ENCODE measurements at places on chromosomes 5 and 9.

DNA sequence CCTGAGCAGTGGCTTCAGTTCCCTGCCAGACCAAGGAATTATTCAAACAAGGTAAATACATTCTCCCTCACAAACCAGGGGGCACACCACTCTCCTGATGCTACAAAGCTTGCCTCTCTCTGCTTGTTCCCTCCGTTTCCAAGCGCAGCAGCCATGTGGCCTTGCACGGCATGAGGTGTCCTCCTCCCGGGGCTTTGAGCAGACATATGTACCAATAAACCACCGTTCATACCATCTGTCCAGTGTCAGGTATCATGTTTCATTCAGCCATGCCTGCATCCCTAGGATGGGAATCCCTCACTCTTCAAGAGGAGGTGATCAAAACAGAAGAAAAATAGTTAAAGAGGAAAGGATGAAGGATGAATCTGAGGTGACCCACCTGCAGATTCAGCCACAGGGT, 282.7 kb downstream of the ENC1 start:
- DNase-seq: no peak

DNA sequence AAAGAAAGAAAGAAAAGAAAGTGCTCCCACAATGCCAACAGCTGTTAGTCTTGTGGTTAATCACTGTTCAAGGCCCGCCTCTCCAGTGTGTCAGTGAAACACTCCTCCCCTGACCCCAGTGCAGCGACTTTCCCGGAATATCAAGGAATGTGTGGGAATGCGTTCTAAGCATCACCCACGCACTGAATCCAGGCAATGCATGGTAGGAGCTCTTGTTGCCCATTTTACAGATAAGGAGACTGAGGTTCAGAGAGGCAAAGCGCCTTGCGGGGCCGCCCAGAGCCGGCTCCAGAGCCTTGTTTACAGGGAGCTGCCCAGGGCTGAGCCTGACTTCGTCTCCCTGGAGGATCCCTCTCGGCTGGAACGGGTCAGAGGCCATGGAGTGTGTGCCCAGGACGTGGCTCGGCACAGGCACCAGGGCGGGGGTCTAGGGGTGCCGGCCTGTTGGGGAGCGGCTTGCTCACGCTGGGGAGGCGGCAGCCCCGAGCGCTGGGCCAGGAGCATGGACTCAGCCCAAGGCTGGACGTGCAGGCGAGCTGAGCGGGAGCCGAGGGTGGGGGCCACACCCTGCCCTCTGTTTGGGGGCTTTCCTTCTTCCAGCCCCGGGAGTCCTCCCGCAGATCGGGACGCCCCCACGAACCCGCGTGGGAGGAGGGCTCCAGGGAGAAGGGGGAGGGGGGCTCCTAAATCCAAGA, 823 bp downstream of the ST6GALNAC6 start:
- peak; percentile 77 for DNase-seq

GRCh38 chr5:141558150-141558549, 60.6 kb downstream of the DIAPH1 start:
- peak; percentile 64 for DNase-seq

GRCh38 chr5:97118261-97119006, 24.0 kb downstream of the LIX1 start:
- no peak for DNase-seq

Data from NCI-H226 (cell line).